ENCODE measurements at places on chromosomes 4 and X.

GRCh38 chr4:185033950-185034349 lies 15.7 kb downstream of the HELT start:
- DNase-seq, result no peak

- DNase-seq, result no peak
These were observed 69.6 kb downstream of the MAML3 start for GRCh38 chr4:140084385-140084784.

DNA sequence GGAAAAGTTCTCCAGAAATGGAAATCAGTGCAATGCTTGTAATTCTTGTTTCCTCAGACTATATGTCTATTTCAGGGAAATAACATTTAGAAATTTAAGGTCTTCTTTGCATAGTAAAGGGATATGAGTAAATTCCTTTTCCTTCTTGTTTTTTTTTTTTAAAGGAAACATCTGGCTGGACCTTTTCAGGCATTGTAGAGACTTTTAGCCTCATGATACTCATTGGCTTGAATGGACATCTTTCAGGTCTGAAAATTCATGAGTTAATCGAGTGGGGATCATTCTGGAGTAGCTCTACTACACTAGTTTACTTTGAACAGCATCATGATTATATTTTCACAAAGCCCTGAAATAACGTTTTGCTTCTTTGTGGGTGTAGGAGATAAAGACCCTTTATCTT lies 88.6 kb upstream of the CBLL2 start:
- DNase-seq, result no peak

DNA sequence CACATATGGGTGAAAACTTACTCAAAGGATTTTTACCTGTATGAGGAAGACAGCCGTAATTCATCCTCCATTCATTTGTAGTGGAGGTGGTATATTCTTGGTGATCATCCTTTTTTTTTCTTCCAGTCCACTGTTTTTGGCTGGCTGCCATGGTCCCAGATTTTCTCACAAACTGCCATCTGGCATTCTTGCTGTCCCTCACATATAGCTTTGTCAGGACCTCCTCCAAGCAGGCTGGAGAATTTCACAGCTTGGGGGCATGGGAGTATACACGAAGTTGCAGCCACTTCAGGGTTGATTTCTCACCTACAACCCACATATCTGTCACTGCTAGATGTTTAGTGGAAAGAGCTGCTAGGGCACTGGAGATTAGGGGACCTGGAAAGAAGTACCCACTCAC lies 401.0 kb downstream of the IL1RAPL1 start:
- no peak for DNase-seq

DNA sequence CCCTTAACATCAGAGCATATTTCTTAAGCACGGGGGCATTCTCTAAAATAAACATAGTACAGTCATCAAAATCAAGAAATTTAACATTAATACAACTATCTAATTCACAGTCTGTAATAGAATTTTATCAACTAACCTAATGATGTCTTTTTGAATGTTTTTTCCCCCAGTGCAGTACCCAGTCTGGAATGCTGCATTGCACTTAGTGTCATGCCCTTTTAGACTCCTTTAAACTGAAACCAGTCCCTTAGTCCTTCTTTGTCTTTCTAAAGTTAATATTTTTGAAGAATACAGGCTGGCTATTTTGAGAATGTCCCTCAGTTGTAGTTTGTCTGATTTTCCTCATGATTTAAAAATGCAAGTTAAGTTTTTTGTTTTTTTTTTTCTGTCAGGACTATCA lies 9.5 kb downstream of the ENPEP start:
- DNase-seq, result no peak

DNA sequence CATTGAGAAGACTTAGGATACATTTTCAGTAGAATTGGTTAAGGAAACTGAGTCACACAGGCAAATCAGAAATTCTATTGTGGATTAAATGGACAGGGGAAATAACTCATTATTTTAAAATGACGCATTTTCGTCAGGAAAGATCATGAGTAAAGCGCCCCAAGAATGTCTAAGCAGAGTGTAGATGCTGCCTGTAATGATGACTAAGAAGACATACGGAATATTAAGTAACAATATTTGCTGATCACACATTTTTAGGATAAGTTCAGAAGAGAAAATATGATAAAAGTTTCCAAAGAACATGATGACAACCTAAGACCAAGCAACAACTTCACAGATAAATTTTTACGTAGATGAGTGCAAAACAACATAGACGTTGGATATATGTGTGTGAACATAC lies 596.3 kb upstream of the TENM3 start:
- no peak for DNase-seq

DNA sequence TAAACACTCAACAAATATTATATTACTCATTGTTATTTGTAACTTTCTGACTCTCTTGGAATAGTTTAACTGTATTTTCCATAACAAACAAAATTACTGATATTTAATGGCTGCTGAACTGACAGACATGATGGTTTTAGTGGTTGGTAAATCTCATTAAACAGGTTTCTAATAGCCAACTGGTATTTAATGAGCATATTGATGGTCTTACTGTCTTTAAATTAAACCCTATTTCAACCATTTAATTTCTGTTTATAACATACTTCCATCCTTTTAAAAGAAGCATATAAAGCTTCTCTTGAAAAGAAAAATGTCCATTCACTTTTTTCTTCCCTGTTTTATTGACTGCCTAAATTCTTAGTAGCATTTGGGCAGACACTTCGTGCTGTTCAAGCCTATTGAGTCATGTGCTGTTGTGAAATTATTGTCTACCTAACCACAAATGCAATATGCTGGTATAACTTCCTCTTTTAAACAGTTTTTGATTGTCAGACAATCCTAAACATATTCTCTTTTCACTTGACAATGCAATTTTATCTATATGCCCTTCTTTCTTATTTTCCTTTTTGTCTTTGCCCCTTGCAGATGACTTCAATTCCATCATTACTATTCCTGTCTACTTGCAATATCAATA lies 163.9 kb upstream of the SLC7A11 start:
- DNase-seq, result no peak

DNA sequence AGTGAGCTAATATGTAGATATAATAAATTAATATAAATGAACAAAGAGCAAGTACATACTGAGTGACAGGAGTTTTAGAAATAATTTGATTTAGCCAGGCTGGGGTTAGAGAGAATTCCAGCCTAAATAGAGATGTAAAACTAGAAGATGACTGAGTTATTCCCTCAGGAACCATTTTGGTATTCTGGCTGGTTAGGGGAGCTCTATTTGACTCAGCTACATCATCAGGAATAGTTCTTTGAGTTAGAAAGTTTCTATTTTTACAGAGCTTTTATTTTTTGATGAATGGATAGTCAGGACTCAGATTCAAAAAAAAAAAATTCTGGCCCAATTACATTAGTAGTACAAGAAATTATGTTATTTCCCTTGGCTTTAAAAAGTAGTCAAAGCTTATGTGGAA lies 180.4 kb upstream of the MID1 start:
- no peak for DNase-seq

DNA sequence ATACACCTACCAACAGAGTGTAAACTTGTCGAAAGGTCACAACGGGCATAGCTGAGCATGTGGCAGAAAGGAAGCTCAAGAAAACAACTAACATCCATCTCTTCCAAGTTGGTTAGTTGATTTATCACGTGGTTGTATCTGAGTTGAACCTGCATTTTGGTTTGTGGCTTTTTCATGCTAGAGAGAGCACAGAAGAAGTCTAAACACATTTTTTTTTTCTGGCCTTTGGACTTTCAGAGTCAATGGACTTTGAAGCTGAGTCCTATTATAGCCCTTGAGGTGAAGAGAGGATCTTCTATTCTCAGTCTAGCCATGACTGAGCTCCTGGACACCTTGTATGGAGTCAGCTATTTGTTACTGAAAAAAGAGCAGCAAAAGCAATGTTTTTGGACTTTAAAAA lies 150.6 kb upstream of the TRPC5 start:
- DNase-seq, result no peak

DNA sequence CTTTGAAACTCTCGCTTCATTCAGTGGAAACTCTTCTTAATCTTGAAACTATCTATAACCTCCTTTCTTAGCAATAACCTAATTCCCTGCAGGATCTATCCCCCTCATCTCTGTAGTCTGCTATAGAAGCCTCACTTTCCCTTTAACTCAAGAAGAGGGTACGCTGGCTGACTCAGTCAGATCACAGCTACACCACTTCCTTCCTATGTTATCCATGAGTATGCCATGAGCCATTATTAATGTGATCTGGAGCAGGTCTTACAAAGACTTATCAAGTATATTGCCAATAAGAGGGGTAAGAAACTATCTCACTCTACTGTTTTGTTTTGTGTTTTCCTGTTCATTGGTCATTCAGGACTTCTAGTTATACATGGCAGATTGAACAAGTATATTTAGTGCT lies 165.3 kb downstream of the PJA1 start:
- DNase-seq, result no peak

DNA sequence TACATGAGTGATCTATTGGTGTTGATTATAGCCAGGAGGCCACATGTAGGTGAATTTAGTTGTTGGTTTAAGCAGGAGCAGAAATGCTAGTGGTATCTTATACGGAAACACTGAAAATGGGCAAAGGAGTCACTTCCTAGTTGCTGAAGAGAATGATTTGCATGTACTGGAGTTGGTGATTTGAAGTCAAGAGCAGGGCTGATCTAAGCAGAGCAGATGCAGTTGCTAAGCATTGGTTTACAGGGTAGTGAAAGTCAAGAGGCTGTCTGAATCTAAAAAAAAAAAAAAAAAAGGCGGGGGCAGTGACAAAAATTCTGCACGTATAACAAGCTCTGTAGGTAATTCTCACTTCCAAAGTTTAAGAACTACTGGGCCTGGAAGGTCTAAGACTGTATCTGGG lies 90.4 kb upstream of the HPRT1 start:
- no peak for DNase-seq

- no peak for DNase-seq
These were observed 7.4 kb downstream of the PLCXD1 start for GRCh38 chrX:288561-288991.

- DNase-seq, result no peak
These were observed 15.6 kb downstream of the TLR8 start for GRCh38 chrX:12921886-12922598.

DNA sequence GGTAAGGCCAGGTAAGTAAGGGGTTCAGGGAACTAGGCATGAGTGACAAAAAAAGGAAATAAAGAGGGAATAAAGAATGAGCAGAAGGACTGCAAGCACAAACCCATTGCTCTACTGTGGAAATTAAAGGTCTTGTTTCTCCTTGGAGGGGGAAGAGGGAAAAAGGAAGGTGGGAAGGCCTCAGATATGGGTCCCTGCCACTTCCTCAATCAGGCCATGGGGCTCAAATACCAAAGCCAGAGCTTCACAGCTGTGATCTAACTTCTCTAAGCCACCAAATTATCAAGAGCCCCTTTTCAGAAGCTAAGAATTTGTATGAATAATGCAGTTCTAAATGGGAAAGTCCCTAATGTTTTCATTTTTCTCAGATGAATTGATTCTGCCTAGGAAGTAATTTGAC lies 4.7 kb downstream of the USP51 start:
- DNase-seq, result no peak

DNA sequence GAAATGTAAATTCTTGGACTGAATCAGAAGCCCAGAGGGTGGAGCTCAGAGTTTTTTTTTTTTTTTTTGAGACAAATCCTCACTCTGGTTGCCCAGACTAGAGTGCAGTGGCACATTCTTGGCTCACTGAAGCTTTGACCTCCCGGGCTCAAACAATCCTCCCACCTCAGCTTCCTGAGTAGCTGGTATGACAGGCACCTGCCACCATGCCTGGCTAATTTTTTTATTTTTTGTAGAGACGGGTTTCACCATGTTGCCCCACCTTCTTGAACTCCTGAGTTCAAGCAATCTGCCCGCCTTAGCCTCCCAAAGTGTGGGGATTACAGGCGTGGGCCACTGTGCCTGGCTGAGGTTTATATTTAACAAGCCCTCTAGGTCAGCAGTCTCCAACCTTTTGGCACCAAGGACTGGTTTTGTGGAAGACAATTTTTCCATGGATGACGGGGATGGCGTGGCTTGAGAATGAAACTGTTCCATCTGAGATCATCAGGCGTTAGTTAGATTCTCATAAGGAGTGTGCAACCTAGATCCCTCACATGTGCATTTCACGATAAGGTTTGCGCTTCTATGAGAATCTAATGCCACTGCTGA lies 76.7 kb downstream of the FHIP1A start:
- DNase-seq, result no peak

DNA sequence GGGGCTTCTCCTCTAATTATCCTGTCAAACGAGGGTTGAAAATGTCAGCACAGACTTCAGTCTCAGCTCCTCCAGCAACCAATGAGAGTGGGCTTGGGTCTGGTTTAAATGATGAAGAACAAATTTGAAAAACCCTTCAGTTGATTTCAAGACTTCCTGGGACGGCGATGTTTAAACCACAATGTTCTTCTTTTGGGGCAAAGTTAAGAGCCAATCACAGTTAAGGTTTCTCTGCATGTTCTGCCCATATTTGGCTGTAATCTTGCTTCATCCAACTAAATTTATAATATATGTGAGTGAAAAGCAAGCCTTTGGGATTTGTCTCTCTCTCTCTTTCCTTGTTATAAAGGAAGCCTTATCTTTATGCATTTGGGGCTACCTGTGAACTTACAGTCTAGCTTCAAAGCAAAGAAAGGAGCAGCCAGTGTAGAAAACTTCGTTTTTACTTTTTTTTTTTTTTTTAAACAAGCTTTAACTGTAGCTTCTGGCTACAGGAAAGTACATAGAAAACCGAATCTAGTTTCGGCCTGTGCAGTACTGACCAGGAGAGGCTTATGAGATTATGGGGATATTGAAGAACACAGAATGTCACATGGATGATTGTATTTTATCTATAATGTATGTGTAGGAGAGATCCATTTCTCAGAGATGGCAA lies 46.8 kb upstream of the FAM9C start:
- DNase-seq, result no peak

- DNase-seq, result no peak
These were observed 102.0 kb downstream of the TSPAN5 start for GRCh38 chr4:98556451-98556850.

GRCh38 chr4:83552924-83553323 lies 17.0 kb downstream of the GPAT3 start:
- DNase-seq, result no peak

DNA sequence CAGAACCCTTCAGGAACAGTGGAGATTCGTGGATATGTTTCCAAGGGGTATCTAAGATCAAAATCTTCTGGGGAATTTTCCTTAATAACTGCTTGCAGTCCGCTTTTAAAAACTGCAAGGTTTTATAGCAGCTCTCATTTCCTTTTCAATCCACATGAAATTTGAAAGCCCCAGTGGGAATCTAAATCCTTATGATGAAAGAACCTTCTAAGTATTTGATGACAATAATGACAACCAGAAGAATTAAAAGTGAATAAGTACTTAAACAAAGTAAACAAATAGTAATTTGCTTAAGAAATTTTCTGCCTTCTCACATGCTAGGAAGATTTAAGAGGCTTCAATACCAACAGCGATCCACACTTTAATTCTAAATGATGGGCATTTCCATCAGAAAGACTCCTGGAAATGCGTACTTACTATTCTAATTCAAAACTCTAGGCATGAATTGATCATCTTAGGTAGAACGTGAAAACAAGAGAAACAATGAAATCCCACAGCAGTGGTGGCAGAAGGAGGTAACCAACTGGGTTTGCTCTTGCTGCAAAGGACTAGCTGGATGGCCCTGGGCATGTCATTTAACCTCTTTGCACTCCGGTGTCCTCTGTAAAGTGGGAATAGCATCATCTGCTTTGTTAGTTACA lies 37.6 kb upstream of the S100G start:
- DNase-seq, result no peak

Data from stimulated activated CD4-positive, alpha-beta T cell treated with anti-CD3 and anti-CD28 coated beads, Interleukin-2, amount 100 ng/mL, for 4 hours (primary cell).